ENCODE measurements at places on chromosomes 11 and 22.

- no peak for DNase-seq
Observed at GRCh38 chr11:70016666-70017367, 61.3 kb upstream of the ANO1 start.

DNA sequence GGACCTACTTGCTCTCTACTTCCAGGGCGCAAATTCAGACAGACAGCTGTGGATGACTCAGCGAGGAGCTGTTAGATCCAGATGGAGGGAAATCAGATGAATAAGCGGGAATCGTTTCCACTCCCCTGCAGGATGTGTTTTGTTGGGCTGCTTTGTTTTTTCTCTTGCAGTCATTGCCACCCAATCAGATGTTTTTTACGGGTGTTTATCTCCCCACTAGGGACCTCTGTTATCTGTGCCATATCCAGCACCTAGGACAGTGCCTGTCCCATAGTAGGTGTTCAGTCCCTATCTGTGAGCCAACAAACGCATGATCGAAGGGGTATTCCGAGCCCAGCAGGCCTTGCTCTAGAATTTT, 51.1 kb upstream of the PARVG start:
- no peak for DNase-seq

GRCh38 chr11:86447763-86448480, 73.2 kb downstream of the CCDC81 start:
- no peak for DNase-seq

DNA sequence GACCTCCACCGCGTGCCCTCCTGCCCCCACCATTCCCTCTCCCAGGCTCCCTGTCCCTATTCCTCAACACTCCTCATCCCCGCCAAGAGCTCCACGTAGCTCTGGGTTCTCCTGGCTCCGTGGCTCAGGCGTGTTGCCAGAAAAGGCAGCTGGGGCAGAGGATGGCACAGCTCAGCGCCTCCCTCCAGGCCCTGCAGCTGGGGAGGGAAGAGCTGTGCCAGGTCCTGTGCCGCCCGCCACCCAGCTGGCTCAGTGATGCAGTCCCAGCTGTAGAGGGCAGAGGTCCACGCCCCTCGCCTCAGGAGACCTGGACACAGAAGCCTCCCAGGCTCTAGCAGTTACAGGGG, 4.2 kb downstream of the ARHGAP1 start:
- DNase-seq = no peak

DNA sequence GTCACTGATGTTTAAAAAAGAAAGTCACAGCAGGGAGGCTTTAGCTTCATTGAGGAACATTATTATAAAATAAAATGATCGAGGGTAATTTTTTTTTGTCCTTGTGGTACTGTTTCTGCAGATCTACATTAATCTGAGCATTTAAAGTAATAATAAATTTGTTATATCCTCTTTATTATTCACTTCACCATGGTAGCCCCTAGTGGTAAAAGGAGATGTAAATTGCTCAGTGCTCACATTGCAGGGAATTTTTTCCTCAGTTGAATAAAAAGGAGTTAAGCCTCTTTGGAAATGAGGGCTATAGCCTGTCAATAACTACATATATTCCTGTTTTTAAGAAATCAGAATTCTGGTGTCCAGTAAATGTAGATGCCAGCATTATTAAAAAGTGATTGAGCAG, 99.7 kb upstream of the VPREB1 start:
- DNase-seq = no peak

- DNase-seq = no peak
Observed at GRCh38 chr11:20315800-20316199, 47.7 kb upstream of the HTATIP2 start.

- no peak for DNase-seq
Observed at GRCh38 chr11:117849781-117850414, 25.4 kb upstream of the FXYD2 start.

DNA sequence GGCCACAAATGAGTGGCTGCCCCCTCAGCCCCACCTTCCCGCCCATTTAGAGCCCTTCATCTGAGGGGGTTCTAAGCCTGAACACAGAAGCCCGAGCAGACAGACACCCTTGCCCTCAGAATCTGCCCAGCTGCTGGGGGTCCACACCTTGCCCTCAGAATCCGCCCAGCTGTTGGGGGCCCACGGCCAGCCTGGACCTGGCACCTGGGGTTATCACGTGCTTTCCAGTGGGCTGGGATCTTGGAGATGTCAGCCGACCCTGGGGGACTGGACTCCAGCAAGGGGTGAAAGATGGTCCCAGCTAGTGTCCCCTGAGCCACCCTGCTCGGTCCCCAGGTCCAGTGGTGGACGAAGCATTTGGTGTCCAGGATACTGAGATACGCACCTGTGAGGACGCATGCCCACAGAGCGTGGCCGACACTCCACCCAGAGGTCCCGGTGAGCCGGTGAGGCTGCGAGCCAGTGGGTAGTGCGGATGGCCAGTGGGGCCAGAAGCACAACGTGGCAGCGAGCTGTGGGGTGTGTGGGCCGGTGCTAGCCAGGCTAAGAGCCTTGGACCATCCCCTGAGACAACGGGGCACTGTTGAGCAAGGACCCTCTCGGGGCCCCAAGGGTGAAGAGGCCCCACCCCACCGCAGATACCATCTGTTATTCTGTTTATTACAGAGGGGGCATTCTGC, 3.1 kb upstream of the CTSD start:
- no peak for DNase-seq

- no peak for DNase-seq
Observed at GRCh38 chr11:44899959-44900358, 50.7 kb downstream of the TP53I11 start.

GRCh38 chr11:106821291-106821690, 197.0 kb downstream of the GUCY1A2 start:
- DNase-seq = no peak

GRCh38 chr11:64252003-64252872, 908 bp downstream of the PLCB3 start:
- DNase-seq = no peak
